ENCODE measurements at places on chromosomes 11 and 22.

DNA sequence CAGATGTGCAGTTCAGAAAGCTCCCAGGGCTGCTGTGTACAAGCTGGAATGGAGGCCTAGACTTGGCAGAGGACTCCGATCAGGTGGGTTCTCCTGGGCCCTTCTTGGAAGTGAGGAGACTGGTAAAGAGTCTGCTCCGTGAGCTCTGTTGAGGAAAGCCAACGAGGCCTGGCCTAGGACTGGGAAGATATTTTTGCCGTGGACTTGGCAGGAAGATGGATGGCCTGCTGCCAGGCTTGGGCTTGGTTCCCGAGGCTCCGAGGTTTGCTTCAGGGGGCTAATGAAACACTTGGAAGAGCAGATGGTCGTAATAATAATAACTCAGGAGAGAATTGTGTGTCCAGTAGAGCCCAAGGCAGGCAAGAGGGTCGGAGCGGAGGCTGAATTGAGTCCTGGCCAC lies 3.9 kb downstream of the GALR3 start:
- no peak for DNase-seq

GRCh38 chr11:72334651-72335050 lies 90.7 kb upstream of the PHOX2A start:
- DNase-seq: peak; percentile 5

DNA sequence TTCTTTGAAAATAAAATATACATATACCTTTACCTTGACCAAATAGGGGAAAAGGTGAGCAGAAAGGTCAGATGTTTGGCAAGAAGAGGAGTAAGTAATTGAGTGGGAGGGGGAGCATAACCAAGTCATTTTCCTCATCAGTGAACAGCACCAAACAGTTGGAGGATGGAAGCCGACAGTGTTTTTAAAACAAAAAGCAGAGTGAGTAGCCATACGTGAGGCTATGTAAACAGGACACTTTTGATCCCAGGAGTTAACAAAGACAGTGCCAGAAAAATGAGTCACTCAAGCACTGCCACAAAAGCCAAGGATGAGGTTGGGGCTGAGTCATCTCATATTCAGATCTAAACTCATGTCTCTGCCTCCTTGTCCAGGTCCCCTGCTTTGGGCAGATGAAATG lies 734.7 kb downstream of the KCNA4 start:
- no peak for DNase-seq

GRCh38 chr11:34970480-34970879 lies 54.1 kb downstream of the PDHX start:
- DNase-seq: no peak

DNA sequence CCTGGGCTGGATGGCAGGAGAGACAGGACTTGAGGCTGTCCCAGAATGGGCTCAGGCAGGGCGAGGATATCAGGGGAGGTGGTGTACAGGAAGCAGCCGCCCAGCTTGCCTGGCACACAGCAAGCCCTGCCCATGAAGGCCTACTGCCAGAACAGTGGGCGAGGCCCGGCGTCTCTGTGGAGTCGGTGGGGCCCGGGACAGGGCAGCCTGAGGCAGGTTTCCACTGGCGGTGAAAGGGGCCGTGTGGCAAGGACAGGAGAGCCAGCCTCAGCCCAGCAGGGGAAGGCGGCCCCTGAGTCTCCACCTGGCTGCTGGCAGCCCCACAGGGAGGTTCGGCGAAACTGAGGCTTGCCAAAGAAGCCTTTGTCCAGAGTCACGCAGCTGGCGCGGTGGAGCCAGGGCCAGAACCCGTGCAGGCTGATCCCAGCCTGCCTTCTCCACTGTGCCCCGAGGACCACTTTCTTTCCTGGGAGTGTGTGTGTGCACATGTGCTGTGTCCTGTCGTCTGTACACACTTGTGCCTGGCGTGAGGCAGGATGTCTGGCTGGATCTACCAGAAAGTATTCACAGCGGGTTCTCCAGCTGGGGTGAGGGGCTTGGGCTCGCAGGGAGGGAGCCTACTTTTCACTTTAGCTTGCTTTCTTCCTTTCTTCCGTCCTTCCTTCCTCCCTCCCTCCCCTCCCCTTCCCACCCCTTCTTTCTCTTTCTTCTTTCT lies 1.2 kb downstream of the TSPO start:
- no peak for DNase-seq

DNA sequence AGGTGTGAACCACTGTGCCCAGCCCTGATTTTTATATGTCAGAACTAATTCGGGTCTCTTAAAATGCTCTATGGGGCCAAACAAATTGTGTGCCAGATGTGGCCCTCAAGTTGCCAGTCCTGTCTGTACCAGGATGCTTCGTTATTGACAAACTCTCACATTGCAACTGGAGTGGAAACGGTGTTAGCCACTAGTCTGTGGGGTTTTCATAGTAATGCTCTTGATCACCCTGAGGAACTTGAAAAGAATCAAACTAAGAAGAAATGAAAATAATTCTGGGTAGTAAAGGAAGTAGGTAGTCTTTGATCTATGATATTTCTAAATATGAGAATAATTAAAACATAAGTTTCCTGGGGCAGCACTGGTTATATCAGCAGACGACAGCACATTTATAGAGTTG lies 67.3 kb upstream of the ADSL start:
- DNase-seq: no peak

- DNase-seq: peak; percentile 61
These were observed 460 bp downstream of the ZC3H12C start for GRCh38 chr11:110093407-110094297.

DNA sequence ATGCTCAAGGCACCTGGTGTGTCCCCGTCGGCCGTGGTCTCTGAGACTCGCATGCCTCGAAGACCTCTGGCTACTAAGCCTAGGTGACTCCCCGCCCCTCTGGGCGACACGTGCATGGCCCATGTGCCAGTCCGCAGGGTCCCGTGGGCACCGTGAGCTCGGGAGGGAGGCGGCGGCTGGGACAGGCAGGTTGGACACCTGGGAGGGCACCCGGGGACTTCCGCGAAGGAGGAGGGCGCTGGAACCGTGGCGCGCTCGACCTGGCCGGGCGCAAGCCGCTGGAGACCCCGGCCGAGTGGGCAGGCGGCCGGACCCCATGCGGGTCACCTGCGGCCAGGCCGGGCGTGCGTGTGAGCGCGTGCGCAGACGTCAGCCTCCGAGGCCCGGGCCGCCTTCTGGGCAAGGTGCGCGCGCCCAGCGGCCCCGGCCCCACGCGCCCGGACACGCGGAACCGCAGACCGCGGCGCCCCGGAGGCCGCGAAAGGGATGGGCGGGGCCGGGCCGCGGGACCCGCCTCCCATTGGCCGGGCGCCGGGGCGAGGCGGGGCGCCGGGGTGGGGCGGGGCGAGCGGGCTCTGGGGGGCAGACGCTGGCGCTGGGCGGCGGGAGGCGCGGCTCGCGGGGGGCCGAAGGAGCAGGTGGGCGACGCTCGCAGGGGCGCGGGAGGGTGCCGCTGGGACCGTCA lies 579 bp upstream of the RASD2 start:
- DNase-seq: peak; percentile 88

DNA sequence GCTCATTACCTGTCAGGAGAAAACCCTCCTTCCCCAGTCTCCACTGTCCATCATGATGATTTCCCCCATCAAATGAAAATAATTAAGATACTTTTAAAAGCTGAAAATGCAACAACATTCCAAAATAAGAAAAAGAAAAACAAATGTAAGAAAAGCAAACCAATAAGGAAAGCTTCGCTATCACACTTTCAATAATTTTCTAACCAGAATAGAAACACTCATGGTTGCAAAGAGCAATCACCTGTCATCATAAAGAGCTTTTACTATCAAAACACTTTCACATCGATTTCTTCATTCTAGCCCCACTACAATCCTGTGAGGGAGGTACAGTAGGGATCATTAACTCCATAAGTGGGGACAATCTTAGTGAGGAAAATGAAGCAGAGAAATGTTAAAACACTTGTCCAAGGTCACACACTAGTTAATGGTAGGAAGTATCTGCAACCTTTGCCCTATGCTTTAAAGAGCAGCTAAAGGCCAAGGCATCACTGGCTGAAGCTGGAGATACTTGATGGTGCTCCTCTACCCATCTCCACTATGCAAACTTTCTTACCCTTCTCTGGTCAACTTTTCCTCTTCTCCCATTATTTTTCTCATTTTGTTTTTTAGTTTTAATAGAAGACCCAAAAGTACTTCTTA lies 2.6 kb downstream of the RBM4B start:
- DNase-seq: no peak

DNA sequence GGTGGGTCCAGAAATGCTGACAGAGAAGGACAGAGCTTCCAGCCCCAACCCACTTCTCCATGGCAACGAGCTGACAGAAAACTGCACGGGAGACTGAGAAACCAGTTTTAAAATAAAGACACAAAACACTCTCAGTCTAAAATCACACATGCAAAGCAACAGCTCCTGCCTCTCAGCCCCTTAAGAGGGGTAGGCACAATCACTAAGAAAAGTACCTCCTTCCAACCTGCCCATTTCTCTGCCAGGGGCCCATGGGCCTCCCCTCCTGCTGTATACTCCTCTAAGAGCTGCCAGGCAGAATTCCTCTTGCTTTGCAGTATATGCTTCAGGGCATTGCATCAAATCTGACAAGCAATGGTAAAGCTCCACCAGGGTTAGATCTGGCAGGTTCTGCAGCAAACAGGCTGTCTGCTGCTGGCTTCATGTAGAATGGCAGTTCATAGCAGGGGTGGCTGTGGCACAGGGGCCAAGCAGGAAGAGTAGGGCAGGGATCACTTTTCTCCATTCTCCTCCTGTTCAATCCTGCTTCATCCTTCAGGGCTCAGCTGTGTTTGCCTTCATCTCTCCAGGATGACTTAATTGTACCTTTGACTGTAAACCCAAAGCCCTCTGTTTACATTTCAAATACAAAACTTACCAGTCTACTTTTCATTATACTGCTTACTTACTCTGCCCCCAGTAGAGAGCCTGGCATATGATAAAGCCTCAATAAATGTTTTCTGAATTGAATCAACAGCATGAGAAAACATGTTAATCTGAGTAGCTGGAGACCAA lies 77.7 kb downstream of the KCNC1 start:
- DNase-seq: no peak

- no peak for DNase-seq
These were observed 23.1 kb downstream of the TTLL1 start for GRCh38 chr22:43066134-43066533.

DNA sequence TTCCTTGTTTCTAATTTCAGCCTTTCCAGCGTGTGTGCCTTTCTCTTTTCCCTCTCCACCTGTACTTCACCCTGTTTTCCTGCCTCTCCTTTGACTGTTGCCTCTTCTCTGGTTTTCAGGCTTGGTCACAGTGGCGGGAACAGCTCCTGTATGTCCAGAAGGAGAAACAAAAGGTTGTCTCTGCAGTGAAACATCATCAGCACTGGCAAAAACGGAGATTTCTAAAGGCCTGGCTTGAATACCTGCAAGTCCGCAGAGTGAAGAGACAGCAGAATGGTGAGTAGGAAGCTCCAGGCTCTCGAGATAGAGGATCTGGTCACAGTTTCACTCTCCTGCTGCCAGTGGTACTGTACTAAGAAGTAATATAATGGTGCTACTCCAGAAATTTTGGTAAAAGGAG lies 76.6 kb downstream of the SFI1 start:
- DNase-seq: no peak

GRCh38 chr11:70608568-70609470 lies 210.5 kb downstream of the CTTN start:
- DNase-seq: peak; percentile 41

DNA sequence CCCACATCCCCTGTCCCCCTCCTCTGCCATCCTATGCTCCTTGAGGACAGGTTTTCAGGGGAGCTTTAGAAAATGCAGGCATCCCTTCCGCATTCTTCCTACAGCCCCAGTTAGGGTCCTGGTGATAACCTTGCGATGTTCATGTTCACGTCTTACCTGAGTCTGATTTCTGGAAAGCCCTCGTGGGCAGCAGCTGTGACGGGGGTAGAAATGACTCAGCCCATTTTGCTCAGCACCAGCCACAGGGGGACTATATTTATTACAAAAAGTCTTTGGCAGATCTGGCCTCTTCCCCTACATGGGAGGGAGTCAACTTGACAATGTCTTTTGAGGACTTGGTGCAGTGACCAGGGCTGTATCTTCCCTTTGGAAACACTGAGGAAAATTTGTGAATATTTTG lies 12.3 kb downstream of the PKNOX2 start:
- DNase-seq: no peak

- DNase-seq: no peak
These were observed 12.5 kb upstream of the LRRC10B start for GRCh38 chr11:61495801-61496601.

- peak; percentile 87 for DNase-seq
These were observed at the start of gene MAML2 for GRCh38 chr11:96342961-96343711. Gene MAML2, minus strand, starts transcription at chr11:96343195. Its CDS starts 1,300 bp downstream, at chr11:96341895.

DNA sequence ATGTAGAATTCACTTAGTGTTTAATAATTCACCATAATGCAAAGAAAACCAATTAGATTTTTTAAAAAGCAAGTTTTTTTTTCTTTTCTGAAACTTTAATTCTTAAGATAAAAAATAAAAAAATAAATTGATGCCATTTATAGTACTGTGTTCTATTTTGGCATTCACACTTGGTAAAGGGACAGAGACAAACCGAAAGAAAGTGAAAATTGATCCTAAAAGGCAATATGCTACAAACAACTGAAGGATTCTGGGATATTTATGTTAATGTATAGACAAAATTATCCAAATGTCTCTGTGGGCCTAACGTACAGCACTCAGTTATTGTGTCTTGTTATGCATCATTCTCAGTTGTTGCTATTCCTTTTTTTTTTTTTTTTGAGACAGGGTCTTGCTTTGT lies 41.9 kb upstream of the DDI1 start:
- DNase-seq: no peak

- no peak for DNase-seq
These were observed 29.6 kb downstream of the DHCR7 start for GRCh38 chr11:71418643-71419042.

DNA sequence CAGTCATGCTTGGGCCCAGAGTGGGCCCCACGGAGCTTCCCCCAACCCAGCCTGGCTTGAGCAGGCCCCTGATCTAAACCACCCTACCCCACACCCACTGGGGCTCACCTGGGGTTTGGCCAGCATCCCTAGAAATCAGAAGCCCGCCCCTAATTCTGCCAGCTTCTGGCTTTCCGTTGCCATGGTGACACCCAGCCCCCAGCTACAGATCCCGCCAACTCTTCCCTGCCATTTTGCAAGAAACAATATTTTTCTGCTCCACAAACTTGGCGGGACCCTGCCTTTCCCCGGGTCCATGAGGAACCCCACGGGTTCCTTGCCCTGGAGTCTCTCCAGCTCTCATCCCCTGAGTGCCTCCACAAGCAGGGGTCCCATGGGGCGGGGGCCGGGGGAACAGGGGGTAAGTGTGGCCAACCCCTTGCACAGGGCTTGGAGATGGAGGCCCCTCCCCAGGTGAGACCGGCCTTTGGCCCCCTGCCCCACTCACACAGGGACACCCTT lies 90.0 kb downstream of the CDKN1C start:
- no peak for DNase-seq

GRCh38 chr22:48250286-48250895 lies 1487.9 kb downstream of the TBC1D22A start:
- DNase-seq: no peak

GRCh38 chr11:132901638-132902471 lies 630.4 kb downstream of the OPCML start:
- DNase-seq: no peak

DNA sequence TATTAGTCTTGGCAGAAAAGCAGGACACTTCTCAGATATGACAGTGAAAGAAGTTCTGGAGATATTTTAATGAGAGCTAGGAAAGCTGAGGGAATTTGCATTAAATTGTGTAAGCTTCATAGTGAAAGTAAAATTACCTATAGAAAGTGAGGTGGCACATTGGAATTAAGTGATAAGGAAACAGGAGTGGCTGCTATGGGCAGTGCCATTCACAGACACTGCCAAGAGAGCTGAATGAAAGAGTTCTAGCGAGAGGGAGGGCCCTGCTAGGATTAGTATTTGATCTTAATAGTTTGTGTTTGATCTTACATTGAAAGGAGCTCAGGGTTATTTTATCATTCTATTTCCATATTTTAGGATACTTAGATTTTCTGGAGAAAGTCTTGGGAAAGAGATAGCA lies 351.9 kb downstream of the DDX10 start:
- no peak for DNase-seq
